ENCODE measurements at places on chromosomes 4 and X.

GRCh38 chrX:17591741-17592110 lies 145.6 kb upstream of the SCML1 start:
- DNase-seq = no peak

GRCh38 chr4:173146456-173146855 lies 22.2 kb upstream of the GALNT7 start:
- no peak for DNase-seq

- no peak for DNase-seq
Observed at GRCh38 chr4:32569861-32570260, 1849.7 kb downstream of the PCDH7 start.

DNA sequence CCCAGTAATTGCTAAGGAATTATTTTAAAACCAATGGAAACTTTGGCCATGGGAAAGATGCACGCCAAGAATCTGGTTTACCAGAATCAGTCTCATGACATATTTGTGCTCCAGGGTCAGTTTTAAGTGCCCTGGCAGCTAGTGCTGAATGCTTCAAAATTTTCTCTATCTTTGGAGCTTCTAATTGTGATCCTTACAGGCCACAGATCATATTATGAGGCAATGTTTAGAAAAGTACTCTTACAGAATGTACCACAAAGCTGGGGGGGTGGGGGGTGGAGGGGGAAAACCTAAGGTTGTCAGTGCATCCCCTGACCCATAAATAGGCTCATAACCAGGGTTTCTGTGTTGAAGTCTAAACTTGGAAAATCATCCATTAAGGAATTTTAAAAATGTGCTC lies 514.5 kb downstream of the INPP4B start:
- DNase-seq = no peak

- DNase-seq = no peak
Observed at GRCh38 chr4:80619070-80619674, 283.6 kb downstream of the CFAP299 start.

Data from stimulated activated CD4-positive, alpha-beta T cell treated with anti-CD3 and anti-CD28 coated beads, Interleukin-1b, Interleukin-23, amount 100 ng/mL, for 24 hours (primary cell).